ENCODE measurements at places on chromosomes 6 and 20.

GRCh38 chr20:4217349-4217841, 202.0 kb upstream of the RNF24 start:
- no peak for DNase-seq

GRCh38 chr20:62002882-62003480, 62.7 kb downstream of the TAF4 start:
- DNase-seq = no peak

GRCh38 chr6:150323205-150323604, 45.6 kb upstream of the IYD start:
- no peak for DNase-seq

DNA sequence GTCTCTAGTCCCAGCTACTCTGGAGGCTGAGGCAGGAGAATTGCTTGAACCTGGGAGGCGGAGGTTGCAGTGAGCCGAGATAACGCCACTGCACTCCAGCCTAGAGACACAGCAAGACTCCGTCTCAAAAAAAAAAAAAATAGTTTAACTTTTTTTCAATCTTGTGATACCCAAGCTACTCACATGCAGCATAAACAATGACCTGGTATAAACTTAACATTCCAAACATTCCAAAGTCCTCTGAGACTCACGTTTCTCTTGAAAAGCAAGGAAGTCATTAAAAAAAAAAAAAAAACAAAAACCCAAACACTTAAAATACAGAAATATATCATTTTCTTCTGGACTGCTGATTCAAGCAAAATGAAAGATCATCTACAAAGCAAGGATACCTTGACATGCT, 14.3 kb downstream of the CRNKL1 start:
- no peak for DNase-seq

- no peak for DNase-seq
Measured at GRCh38 chr6:104014163-104014959, 845.4 kb downstream of the HACE1 start.

GRCh38 chr6:128305228-128305627, 215.2 kb downstream of the PTPRK start:
- no peak for DNase-seq

GRCh38 chr20:11852811-11853210, 64.9 kb upstream of the BTBD3 start:
- no peak for DNase-seq

DNA sequence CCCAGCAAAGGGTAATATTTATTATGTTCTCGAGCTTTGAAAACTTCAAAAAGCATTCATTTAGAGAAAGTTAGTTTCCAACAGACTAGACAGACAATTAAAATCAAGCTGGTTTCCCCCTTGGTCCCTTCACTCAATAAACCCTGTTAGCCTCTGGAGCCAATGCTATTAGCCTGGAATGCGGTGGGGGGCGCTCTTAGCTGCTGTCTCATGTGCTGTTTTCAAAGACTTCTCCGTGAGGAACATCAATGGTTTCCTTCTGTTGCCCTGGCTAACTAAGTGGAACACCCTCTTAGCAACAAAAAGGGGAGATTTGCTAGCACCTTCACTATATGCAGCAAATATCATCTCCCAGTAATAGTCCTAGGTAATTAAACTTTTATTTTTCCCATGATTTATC, 86.4 kb downstream of the LY86 start:
- no peak for DNase-seq

DNA sequence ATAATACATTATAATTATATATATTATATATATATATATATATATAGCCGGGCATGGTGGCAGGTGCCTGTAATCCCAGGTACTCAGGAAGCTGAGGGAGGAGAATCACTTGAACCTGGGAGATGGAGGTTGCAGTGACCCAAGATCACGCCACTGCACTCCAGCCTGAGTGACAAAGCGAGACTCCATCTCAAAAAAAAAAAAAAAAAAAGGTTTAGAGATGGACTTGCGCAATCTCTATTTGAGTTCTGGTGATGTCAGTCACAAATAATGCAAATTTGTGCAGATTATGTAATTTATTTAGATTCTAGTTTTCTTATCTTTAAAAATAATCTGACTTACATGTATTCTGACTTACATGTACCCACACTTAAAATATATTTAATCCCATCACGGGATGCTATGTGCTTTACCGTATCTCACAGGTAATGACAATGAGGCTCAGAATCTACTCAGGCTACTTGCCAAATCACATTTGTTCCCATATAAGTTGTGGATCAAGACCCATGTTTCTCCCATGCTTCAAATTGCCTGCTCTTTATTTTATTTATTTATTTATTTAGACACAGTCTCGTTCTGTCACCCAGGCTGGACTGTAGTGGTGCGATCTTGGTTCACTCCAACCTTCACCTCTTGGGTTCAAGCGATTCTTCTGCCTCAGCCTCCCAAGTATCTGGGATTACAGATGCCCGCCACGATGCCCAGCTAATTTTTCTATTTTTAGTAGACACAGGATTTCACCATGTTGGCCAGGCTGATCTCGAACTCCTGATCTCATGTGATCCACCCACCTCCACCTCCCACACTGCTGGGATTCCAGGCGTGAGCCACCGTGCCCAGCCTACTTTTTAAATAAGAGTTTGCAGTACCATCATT, 7.6 kb upstream of the UST start:
- no peak for DNase-seq

GRCh38 chr6:107542192-107542668, 52.3 kb downstream of the SOBP start:
- DNase-seq = no peak

DNA sequence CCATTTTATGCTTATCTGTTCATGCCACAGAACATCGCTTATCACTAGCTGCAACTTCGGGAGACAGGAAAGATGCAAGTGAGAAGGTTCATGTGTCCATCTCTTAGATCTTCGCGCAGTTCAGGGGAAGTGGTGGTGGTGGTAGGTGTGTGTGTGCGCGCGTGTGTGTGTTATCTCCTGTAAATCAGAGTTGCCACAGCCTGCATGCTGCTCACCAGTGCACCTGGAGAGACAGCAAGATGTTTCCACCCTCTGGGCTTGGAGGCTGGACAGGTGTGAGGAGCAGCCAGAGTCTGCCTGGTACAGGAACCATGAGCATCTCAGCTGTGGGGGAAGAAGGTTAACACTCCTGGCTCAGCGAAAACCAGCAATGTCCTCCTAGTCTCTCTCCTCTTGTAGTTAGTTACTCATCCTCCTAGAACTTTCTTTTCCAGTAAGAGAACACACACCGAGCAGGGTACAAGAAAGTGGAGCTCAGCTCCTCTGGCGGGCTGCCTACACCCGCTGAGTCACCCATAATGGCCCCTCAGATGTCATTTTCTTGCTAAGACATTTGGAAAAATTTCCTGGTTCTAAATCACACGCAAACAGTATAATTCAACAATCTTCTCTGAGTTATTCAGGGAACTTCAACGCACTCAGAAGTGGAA, 5.1 kb upstream of the TUBB1 start:
- DNase-seq = no peak

DNA sequence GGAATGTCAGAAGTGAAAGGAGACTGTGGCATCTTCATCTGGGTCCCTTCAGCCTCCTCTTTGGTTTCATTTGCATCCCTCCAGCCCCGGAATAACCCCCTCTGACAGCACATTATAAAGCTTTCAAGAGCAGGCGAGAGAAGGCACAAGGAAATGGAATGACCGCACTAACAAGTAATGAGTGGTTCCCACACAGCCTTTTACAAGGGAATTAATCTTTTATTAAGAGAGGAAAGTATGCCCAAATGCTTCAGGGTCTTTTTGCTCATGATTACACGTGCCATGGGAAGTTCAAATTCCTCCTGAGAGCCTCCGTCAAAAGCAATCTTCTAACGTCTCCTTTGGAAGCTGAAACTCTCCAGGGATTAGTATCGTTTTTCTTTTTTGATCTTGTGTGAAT, 347.0 kb downstream of the BTBD3 start:
- no peak for DNase-seq

DNA sequence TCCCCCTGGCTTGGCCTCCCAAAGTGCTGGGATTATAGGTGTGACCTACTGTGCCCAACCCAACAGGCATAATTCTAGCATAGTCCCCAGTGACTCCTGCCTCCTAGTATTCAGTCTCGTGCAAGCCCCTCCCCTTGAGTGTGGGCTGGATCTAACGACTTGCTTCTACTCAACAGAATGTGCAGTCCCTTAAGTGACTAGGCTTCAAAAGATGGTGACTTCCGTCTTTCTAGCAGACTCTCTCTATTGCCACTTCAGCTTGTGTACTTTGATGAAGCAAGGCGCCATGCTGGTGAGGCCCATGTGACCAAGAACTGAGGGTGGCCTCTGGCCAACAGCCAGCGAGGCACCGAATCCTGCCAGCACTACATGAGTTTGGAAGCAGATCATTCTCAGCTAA, 109.6 kb upstream of the TRAF3IP2 start:
- DNase-seq = no peak

DNA sequence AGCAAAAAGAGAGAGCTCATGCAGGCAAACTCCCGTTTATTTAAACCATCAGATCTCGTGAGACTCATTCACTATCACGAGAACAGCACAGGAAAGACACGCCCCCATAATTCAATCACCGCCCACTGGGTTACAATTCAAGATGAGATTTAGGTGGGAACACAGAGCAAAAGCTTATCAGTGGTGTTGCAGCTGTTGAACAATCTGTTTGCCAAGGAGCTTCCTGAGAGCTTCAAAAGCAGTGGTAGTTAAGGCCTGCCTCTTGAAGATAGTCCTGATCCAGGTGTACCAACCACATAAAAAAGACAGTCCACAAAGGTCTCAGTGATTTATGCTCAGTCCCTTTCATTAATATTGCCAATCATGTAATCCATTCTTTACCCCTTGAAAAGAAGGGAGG, 269.4 kb upstream of the IRAK1BP1 start:
- DNase-seq = no peak

DNA sequence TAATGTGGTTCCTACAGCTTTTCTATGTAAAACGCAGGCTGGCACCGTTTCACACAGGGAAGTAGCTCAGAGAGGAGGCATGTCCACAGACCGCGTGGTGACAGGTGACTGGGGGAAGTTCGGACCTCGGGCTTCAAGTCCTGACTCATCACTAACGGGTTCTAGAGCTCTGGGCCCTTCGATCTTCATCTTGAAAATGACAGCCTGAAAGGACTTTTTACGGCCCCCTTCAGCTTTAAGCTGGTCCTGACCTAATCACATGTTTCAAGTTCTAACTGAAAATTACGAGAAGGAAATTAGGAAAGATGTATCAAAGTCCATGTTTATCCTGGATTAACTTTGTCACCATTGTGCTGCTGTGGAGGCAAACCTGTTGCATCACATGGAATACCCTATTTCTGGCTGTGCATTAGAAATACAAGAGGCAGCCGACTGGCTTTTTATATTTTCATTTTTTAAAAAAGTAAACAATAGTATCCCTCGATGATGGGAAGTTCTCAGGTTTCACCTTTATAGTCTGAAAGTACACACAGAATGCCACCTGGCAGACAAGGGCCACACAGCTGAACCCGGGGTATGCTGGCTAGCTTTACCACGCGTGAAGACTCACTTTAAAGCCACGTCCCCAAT, 2.0 kb downstream of the MAN1A1 start:
- no peak for DNase-seq

DNA sequence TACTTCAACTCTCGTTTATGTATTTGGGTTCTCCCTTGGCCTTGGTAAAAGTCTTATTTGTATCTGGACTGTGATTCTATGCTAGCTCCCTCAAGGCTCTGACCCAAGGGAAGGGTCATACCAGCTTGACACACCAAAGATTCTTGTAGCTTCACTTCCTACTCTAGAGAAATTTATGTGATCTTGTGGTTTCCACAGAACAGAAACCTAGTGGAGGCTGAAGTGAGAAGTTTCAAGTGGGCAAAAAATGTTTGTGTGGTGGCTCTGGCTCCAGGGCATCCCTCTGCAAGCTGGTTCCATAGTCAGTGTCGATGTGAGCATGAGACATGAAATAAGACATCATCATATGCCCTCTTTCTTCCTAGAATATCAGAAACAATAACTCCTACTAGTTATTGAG, 48.1 kb upstream of the TNFRSF21 start:
- no peak for DNase-seq

GRCh38 chr6:137761487-137761886, 105.6 kb upstream of the TNFAIP3 start:
- no peak for DNase-seq

GRCh38 chr20:36144336-36144735, 10.2 kb upstream of the EPB41L1 start:
- DNase-seq = no peak

- DNase-seq = no peak
Measured at GRCh38 chr20:10468340-10468845, 33.3 kb downstream of the SLX4IP start.

GRCh38 chr6:56963043-56963442, 8.1 kb downstream of the BEND6 start:
- DNase-seq = no peak

DNA sequence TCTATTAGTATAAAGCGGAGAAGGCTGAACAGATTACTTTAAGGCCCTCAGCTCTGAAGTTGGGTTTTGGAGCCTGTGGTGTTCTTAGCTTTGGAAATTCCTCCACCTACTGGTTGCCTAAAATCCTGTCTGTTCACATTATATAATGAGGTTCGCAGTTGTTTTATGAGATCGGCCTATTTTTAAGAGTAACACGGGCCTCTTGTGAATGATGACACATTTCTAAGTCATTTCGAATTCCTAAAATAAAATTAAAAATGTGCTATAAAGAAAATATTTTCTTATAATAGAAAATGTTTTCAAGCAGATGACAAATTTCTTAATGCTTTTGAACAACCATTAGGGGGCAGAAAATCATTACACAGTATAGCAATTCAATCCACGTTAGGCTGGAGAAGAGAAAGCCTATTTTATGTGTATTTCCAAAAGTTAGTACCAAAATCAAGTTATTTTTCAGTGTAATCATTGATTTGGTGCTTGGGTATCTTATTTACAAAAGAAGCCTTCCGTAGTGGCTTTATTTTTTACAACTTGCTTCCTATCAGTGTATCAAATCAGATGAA, 15.8 kb upstream of the FAM8A1 start:
- DNase-seq = peak; percentile 70

- DNase-seq = no peak
Measured at GRCh38 chr6:117233145-117233544, 32.2 kb upstream of the VGLL2 start.

DNA sequence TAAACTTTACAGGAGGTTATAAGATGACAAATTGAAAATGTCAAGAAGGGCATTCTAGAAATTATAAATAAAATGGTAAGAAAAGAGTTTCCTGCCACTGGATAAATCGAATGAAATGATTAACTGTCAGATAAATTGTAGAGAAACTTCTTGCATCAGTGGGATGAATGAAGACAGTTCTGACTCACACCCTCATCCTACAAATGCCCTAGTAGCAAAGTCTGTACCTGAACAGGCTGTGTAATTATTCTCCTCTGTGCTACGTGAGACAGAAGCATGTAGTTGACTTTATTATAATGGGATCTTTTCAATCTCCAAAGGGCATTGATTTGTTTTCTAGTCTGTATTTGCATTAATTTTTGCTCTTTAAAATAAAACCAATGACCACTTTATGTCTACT, 47.3 kb downstream of the IYD start:
- DNase-seq = no peak

GRCh38 chr6:111410371-111410770, 72.6 kb downstream of the REV3L start:
- DNase-seq = no peak
